ENCODE measurements at places on chromosomes 7 and 10.

- no peak for DNase-seq
These were observed 133.9 kb upstream of the GHITM start for GRCh38 chr10:84005403-84005802.

GRCh38 chr10:44234483-44234875 lies 150.4 kb downstream of the CXCL12 start:
- DNase-seq, result no peak

DNA sequence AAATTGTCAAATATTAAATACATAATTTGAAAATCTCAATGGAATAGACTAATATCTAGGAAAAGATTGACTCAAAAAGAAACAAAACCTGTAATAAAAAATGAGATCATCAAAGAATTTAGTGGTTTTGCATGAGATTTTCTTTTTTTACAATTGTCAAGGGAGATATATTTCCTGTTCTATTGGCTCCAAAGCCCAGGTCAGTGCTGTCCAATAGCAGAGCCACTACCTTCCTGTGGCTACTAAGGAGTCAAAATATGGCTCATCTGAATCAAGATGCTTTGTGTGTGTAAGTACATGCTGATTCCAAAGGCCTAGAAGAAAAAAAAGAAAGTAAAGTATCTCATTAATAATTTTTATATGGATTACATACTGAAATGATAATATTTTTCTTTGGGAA lies 191.9 kb downstream of the C7orf25 start:
- DNase-seq, result no peak

DNA sequence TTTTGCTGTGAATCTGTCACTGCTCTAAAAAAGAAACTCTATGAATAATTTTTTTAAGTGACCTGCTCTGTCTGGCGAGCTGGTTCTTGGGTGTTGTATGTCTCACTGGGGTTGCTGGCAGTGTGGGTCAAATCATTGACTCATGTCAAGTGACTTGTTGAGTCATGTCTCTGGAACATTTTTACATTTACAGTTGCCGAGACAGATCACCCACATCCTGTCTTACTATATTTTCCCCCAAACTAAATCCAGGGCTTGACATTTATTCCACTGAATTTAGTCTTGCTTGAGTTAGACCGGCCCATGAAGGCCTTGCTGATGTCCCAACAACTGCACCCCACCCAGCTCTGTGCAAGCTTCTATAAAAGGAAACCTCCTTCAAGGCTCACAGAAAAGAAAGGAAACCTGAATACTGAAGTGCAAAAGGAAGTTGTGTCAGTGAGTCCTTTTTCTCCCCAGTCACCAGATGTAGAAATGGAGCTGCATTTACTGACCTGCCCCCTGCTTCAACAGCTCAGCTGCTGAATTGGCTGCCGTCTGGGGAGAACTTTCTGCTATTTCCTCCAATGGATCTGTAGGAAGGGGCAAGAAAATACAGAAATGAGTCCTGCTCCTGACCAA lies 290.3 kb downstream of the TNS3 start:
- no peak for DNase-seq

GRCh38 chr10:88497913-88498312 lies 85.2 kb downstream of the RNLS start:
- no peak for DNase-seq

- DNase-seq, result no peak
These were observed 131.0 kb upstream of the AOAH start for GRCh38 chr7:36855330-36855729.

GRCh38 chr10:11194859-11195586 lies 177.4 kb downstream of the CELF2 start:
- no peak for DNase-seq

- DNase-seq, result no peak
These were observed 16.7 kb downstream of the AGFG2 start for GRCh38 chr7:100555701-100556100.

- no peak for DNase-seq
These were observed at the start of gene ANKRD22 for GRCh38 chr10:88851706-88852105. ANKRD22 (minus strand) TSS chr10:88851844; CDS start chr10:88851607, 237 bp downstream.

GRCh38 chr7:155533827-155534690 lies 12.3 kb downstream of the CNPY1 start:
- DNase-seq, result no peak

- no peak for DNase-seq
These were observed 106.3 kb upstream of the GDF10 start for GRCh38 chr10:47193666-47194065.

DNA sequence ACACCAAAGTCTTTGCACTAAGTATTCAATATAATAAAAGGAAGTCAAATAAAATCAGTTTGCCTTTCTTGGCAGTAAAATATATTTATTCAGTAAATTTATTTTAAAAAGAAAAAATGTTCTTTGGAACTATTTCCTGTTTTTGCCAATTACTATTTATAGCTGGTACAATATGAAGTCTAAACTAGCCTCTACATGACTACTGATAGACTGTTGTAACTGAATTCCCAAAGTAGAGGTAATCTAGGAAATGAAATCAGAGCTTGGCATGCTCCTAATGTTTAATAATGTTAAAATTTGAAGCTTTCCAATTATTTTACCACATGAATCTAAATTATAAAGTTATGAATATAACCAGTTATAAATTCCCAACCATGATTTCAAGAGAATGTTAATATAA lies 385.5 kb downstream of the SEMA3D start:
- DNase-seq, result no peak

DNA sequence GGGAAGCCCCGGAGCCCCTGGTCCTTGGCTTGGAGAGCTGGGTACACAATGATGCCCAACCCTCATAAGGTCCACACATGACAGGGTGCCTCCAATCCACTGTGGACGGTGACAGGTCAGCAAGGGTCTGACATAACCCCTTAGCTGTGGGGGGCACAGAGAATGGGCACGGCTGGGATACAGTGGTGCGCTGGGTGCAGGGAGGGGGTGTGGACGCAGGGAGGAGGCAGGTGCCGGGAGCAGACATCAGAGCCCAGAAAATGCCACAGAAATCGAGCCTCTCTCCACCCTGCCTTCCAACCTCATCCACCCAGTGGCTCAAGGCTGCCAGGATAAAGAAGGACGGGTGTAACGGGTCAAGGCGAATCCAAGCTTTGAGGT lies 177.8 kb upstream of the RHEB start:
- no peak for DNase-seq

- DNase-seq, result no peak
These were observed 72.4 kb upstream of the EBF3 start for GRCh38 chr10:130036296-130037065.

GRCh38 chr7:95454438-95455045 lies 19.7 kb upstream of the PON2 start:
- DNase-seq, result no peak

GRCh38 chr10:48255722-48256121 lies 18.8 kb downstream of the FRMPD2 start:
- DNase-seq, result no peak

- no peak for DNase-seq
These were observed 288.3 kb upstream of the MKLN1 start for GRCh38 chr7:131039355-131039762.

GRCh38 chr7:20894806-20895205 lies 108.1 kb upstream of the SP8 start:
- DNase-seq, result no peak

GRCh38 chr7:39336442-39336841 lies 229.8 kb upstream of the YAE1 start:
- DNase-seq, result no peak

- DNase-seq, result no peak
These were observed 122.4 kb downstream of the CTTNBP2 start for GRCh38 chr7:117750612-117751563.

- no peak for DNase-seq
These were observed 1.2 kb downstream of the BRAF start for GRCh38 chr7:140923358-140924006.

DNA sequence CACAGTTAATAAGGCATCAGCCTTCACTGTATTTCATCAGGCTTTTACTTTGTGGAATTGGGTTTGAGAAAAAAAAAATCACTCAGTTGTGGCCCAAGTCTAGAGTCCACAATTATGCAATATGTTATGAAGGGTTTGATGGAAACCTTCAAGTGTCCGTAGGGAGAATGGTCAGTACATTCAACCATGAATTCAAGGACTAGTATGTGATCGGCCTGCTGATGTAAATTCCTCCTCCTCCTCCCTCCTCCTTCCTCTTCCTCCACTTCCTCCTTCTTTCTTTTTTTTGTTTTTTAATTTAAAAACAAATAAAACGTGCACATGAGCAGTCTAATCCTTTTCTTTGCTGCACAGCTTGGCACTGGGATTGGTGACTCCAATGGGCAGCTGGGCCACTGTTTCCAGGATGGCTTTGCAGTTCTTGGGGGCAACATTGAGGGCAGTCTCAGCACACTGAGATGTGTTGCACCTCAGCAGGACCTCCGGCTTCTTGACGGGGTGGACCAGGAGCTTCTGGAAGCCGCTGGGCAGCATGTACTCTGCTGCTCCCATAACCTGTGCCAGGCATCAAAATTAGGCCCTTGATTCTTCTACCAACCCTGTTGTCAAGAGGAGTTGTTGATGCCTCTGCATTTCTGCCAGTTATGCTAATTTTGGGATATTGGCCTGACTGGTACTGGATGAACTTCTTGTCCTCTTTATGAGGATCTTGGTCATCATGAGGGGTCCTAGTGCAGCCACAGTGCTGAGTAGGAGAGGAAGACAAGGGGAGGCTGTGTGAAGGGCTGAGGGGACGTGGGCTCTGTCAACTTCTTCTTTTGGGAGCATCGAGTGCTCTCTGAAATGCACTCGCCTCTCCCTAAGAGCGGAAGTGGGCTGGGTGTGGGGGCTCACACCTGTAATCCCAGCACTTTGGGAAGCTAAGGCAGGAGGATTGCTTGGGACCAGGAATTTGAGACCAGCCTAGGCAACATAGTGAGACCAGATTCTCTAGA lies 9.3 kb upstream of the IL2RA start:
- DNase-seq, result no peak

DNA sequence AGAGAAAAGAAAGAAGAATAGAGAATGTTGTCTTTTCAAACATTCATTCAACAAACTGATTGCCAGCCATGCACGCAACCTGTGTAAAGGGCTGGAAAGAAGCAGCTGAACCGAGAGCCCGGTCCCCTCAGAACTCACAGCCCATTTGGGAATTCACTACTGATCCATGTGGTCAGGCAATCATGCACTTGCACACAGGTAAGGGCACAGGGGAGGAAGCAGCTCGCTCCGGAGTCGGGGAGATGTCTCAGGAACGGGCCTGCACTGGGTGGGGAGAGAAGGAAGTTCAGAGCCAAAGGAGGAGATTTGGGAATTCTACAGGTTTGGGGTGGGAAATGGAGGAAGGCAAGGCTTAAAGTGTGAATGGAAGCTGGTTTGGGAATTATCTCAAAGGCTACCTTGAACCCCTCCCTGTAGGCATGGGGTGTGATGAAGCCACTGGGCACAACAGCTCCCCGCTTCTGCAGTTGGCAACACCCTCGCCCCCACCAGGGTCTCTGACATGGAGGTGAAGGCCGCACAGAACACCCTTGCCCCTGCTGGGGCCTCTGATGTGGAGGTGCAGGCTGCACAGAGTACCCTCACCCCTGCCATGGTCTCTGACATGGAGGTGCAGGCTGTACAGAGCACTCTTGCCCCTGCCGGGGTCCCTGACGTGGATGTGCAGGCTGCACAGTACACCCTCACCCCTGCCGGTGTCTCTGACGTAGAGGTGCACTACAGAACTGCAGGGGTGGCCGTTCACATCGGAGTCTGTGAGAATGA lies 194.4 kb upstream of the RNF32 start:
- no peak for DNase-seq

Measured in T-helper 17 cell (primary cell).